Calu3 (cell line): ENCODE measurements at places on chromosomes 7 and 10.

DNA sequence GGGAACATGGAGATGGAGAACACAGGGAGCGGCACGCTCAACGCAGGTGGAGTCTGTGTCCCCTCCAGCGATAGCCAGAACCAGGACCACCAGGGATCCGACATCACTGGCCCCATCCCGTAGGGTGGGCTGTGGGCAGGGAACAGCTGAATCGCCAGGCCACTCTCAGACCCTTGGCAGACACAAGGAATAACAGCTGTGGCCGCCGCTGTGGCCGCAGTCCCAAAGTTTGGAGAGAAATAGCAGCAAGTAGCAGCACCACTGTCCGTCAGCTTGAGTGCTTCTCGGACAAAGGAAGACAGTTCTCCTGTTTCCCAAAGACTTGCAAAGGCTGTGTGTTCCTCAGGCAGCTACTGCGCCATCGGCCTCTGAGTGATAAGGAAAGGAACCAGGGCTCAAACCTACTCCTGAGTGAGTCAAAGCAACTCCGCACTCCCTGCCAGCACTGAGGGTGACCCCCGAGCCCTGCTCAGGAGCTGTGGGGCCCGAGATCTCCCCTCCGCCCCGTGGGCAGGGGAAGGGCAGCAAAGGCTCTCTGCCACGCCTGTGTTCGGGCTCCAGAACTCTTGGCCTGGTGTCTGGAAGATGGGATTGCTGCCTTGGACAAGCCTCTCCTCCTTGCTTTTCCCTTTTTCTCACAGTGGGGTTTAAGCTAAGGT lies 82.3 kb upstream of the FAM20C start:
- no peak for DNase-seq

DNA sequence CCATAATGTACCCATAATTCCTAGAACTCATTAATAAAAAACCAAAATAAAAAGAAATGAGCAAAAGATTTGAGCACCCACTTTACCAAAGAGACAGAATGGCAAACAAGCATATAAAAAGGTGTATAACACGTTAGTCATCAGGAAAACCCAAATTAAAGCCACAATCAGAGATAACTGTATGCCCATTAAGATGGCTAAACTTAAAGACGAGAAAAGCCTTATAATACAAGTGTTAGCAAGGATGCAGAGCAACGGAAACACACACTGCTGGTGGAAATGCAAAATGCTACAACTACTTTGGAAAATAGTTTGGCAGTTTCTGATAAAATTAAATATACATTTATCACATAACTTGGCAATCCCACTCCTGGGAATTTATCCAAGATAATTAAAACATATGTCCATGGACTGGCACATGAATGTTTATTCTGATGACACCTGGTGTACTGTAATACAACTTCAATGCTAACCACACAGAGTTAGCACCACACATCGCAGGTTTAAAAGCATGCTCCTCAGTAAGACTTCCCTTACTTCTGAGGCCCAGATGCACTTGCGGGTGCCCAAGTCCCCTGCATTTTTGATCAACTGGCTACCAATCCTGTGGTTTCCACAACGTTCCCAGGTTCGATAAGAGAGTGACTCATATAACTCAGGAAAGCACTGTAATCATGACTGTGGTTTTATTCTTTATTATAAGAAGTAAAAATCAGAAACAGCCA lies 158.6 kb downstream of the SNX13 start:
- DNase-seq, result peak; percentile 68

DNA sequence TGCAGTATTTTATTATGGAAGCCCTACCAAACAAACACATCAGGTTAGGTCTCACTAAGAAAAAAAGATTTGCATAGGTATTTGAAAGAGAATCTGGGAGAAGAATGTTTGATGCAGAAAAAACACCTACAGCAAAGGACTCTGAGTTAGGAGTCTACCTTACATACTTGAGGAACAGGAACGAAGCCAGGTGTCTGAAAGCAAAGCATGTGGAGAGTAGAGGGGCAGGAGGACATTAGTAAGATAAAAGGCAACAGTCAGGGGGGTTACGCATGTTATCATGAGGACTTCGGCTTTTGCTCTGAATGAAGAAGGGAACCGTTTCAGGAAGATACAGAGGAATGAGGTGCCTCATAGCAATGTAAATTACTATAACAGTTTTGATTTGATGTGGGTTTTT lies 87.9 kb upstream of the PTER start:
- DNase-seq, result no peak

- no peak for DNase-seq
These were observed 168.4 kb downstream of the EVX1 start for GRCh38 chr7:27410812-27411544.

- DNase-seq, result peak; percentile 91
These were observed at the start of gene NOD1 for GRCh38 chr7:30478349-30479201. Gene NOD1, minus strand, starts transcription at chr7:30478784. Its CDS starts 21,863 bp downstream, at chr7:30456921.

- DNase-seq, result no peak
These were observed 163.8 kb upstream of the KLF14 start for GRCh38 chr7:130897515-130898419.

DNA sequence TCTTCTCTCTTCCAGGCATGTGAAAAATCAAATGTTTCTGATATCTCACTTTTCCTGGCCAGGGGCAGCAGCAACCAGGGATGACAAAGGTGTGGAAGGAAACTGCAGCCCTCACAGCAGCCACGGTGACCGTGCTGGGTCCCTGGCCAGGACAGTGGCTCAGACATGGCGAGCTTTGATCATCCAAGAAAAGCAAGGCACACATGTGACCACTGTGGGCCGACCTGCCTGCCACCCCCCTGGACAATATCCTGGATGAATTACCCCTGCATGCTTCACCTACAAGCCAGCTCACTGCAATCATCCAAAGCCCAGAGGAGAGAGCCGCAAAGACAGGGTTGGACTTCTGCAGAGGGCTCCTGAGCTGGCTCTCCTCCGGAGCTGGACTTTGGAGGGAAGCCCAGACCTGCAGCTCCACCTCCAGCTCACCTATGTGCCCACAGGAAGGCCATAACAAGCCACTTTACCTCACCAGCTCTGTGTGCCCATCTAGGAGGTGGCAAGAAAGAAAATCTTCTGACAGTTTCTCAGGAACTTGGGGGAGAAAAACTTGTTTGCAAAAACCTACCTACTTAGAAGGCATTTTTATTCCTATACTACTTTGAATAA lies 2.7 kb downstream of the CHST15 start:
- peak; percentile 14 for DNase-seq

DNA sequence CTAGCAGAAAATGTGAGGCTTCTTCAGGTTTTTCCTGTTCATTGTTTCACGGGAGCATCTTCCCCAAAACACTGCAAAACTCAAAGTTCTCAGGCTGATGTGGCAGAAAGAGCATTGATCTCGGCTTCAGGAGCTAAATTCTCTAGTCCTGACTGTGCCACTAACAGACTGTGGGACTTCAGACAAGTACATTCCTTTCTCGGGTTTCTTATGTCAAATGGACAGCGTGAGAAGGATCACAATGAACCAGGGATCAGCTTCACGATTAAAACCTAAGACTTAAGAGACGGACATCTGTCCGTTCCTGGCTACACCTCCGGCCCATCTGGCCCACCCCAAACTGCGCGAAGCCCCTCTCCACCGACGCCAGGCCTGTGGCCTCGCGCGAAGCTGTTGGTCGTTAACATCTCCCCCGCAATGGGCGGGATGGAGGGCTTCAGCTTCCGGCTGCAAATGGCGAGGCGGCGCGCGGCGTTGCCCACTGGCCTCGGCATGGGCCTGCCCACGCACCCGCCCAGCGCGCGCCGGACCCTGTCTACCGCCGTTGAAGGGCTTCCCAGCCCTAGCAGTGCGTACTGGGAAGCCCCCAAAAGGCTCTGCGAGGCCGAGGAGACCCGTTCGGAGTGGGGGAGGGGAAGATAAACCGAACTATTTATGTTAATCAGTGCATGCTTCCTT lies 549 bp upstream of the DDX50 start:
- DNase-seq, result no peak
